ENCODE measurements at places on chromosomes 1 and 21.

DNA sequence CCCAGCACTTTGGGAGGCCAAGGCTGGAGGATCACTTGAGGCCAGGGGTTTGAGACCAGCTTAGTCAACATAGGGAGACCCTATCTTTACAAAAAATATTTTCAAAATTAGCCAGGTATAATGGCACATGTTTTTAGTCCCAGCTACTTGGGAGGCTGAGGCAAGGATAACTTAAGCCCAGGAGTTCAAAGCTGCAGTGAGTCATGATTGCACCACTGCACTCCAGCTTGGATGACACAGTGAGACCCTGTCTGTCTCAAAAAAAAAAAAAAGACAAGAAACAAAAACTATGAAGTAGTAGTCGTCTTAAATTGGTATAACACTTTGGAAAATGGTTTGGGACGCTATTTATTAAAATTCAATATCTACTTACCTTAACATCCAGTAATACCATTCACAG, 7.7 kb downstream of the AIM2 start:
- DNase-seq: no peak

GRCh38 chr1:6393400-6394187, at the start of gene ACOT7:
Gene ACOT7, minus strand, starts transcription at chr1:6393767. Its CDS starts 368 bp downstream, at chr1:6393399.
- DNase-seq: peak; percentile 90

- peak; percentile 27 for DNase-seq
Measured at GRCh38 chr1:234918961-234919761, 209.5 kb downstream of the TOMM20 start.

DNA sequence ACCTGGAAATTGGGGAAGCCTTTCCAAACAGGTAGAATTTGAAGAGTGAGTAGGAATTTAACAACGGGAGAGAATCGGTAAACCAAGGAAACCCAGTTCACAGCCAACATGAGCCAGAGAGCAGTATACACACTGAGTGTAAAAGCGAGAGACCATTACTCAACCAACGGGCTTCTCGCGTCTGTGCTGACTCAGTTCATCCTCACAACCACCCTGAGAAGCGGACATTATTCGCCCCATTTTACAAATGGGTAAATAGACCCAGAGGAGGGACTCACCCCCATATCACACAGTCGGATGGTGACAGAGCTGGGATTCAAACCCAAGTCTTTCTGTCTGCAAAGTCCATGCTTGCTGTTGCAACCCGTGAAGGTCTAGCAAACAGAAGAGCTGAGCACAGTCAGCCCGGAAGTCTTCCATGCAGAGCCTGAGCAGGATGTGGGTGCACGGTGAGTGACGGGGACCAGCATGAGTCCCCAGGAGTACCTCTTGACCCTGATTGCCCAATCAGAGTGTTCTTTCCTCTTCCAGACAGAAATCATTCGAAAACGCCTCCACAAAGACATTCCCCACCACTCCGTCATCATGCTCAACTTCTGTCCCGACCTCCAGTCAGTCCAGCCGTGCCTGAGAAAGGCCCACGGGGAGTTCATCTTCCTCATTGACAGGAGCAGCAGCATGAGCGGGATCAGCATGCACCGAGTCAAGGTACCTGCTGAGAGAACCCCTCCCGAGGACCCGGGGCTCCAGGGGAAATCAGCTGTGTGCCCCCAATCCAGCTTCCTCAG, 32.3 kb downstream of the VWA5B1 start:
- DNase-seq: no peak

GRCh38 chr1:44366371-44366975, 11.4 kb upstream of the ERI3 start:
- no peak for DNase-seq

- no peak for DNase-seq
Measured at GRCh38 chr1:51699391-51699790, 82.5 kb downstream of the OSBPL9 start.

- no peak for DNase-seq
Measured at GRCh38 chr1:155015527-155016230, 13.1 kb downstream of the ZBTB7B start.

DNA sequence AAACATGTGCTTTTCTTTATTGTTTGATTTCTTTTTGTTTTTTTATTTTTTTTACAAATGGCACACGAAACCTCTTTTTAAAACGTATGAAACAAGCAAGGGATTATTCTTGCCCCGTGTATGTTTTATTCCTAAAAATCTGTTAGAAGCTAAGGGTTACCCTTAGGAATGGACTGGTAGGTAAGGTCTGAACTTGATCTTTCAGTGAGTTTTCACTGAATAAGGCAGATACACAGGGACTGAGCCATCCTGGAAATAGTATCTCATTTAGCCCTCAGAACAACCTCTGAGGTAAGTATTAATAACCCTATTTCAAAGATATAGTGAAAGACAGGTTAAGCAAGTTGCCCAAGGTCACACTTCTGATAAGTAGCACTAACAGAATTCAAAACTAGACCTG, 6.0 kb downstream of the CD53 start:
- DNase-seq: no peak

- no peak for DNase-seq
Measured at GRCh38 chr1:22508329-22508728, 55.0 kb upstream of the EPHA8 start.

DNA sequence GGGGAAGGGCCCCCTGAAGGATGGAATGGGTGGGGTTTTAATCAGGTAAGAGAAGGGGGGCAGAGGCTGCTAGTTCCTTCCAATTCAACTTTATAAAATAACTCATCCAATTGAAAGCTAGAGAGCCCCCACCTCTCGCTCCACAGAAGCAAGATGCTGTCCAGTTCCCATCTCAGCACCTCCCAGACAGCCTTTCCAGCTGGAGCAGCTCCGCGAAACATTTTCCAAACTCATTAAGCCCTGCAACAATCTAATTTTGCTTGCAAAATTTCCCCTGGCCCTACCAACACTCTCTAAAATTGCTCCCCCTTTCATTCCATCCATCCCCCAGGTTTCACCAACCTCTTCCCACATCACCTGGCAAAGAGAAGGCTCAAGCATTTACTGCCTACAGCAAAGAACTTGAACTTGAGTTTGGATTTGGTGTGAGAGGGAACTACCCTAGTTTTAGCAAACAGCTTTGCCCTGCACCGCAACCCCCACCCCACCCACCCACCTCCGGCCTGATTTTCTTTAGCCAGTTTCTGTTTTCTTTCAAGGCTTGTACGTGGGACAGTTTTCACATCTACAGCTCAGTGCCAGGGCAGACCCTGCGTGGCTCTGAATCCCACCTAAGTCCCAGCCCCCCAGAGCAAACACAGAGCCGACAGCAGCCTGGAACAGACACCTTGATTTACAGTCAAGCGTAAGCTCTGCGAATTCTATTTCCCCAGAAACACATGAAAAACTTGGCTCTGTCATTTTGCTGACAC, 46.7 kb downstream of the SYF2 start:
- DNase-seq: no peak

- no peak for DNase-seq
Measured at GRCh38 chr21:42193131-42193671, 25.7 kb upstream of the ABCG1 start.

DNA sequence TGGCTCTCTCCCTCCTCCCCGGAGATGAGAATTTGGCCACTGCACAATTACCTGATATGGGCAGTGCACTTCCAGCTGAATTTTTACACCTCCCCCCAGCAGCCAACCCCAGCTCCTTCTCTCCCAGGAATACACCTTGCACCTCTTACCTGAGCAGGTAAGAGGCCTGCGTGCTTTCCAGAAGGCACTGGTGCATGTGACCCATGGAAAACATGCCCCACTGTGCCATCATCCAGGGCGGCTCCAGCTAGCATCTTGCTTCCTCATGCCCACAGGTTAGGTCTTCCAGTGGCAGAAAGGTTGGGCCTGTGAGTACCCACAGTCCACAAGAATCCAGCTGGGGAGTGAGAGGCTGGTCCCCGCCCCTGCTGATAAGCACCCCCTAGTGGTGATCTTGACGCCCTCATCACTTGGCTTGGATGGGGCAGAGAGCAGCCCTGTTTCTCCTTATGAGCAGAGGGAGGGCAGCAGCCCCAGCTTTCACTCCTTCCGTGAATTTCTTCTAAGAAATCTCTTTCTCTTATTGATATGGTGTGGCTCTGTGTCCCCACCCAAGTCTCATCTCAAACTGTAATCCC, 57.8 kb downstream of the EDARADD start:
- no peak for DNase-seq

GRCh38 chr1:226739696-226740065, 599 bp upstream of the ITPKB start:
- DNase-seq: no peak

GRCh38 chr1:66767626-66768025, 15.4 kb downstream of the DYNLT5 start:
- no peak for DNase-seq

DNA sequence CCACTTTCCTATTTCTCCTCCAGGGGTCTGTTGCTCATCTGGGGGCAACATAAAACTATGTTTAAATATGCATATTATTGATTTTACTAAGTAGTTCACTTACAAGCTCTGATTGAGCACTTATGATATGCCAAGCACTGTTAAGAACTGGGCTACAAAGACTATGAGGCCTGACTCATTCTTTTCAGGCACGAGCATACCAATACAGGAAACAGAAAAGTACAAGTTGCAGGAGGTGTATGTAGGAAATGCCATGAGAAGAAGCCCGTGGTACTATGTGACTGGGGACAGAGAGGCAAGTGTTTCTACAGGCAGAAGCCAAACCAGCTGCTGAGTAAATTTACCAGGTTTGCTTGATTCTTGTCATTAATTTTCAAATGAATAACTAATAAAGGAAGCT, 120.4 kb upstream of the PTGFR start:
- DNase-seq: no peak
